ENCODE measurements at places on chromosomes 12 and 14.

DNA sequence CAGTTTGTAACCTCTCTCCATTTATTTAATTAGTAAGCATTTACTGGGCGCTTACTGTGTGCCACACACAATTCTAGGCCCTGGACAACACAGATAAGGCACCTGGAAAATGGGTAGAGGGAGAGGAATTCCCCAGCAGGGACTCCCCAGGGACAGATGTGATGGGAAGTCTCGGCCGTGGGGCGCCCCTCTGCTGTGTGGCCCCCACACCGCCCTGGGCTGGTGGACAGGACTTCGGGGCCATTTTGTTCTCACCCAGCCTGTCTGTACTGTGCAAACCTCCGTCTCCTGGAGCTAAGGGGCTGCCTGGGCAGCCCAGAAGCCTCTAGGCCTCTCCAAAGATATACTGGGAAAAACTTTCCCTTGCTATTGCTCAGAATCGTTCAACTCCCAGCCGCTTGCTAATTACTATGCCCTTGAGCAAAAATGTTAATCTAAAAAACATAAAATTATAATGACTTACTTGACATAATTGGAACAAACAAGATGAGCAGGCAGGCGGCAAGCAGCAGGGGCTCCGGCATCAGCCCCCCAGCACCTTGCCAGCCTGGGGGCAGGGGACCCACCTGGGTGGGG lies 64.4 kb upstream of the NCOR2 start:
- DNase-seq, result no peak

DNA sequence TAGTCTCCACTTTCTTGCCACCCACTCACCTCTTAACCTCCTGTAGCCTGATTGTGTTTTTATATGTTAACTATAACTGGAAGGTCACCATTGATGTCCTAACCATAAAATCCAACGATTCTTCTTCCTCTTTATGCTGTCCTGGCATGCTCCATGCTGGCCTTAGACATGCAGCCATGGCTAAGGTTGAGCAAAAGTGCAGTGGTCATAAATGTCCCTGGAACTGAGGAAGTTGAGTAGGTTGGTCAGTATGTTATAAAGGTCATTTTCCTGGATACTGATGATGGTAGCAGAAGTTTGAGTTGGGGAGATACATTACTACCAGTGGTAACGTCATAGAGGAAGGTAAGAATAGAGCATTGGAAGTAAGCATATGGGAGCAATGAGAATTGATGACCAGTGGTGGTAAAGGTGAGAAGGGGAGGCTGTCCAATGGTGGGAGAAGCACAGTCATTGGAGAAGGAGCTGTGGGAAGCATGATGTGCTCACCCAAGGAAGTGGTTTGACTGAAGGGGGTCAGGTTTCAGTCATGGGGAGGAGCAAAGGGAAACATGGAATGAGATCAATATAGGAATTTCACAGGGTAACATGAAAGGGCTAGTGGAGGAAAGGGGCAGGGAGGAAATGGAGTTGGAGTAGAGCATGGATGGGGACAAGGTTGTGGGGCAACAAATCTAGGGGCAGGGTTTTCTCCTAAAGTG lies 240.8 kb downstream of the DACT1 start:
- no peak for DNase-seq

- DNase-seq, result no peak
Observed at GRCh38 chr12:54197431-54197909, 8.7 kb upstream of the SMUG1 start.

DNA sequence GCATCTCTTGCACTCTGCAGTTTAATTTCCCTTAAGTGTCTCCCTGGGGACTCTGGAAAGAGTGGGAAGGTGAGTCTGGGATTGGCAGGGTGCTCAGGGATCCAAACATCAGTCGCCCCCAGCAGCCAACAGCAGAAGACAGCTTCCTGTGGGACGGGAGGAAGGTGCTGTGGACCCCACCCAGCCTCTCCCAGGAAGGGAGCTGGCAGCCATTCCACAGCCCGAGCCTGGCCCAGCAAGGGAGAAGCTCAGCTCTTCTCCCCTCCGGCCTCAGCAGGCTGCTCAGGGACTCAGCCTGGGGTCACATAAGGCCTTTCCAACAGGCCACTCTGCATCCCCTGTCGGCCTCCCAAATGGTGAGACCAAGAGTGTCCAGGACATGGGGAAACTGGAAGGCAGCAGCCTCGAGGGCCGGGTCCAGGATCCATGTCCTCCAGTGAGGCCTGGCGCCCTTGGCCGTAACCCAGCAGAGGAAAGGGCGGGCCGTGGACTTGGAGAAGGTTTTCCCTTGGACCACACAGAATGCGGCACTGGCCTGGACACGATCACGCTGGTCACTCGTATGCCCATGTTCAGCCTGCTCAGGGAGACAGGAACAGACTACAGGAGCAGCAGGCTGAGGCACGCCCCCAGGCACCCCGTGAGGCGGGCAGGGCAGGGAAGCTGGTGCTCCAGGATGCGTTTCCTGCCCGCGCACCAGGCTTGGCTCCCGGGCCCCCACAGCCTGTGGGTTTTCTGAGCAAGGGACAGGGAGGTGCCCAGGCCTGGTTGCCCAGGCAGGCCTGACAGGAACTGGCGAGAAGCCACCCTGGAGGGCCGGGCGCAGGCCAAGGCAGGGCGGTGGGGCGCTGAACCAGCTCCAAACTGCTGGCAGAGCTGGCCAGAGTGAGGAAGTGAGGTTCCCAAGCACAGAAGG lies 3.5 kb downstream of the XRCC3 start:
- DNase-seq, result no peak

DNA sequence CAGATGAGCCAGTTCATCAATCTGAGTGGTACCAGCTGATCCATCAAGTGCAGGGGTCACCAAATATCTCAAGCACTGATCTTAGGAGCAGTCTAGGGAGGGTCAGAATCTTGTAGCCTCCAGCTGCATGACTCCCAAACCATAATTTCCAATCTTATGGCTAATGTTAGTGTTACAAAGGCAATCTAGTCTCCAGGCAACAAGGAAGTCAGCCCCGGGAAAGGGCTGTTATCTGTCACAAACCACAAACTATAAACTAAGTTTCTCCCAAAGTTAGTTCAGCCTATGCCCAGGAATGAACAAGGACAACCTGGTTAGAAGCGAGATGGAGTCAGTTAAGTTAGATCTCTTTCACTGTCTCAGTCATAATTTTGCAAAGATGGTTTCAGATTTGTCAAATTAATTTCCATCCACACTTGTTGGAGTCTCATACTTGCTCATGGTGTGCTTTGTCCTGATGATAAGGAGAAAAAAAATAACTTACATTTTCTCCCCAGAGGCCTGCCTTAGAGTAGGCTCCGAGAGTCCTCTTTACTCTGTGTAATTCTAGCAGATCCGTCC lies 3.9 kb upstream of the ABHD4 start:
- no peak for DNase-seq

GRCh38 chr14:55097881-55098560 lies 31.0 kb upstream of the LGALS3 start:
- DNase-seq, result no peak

- no peak for DNase-seq
Observed at GRCh38 chr12:28539691-28540323, 349.6 kb downstream of the CCDC91 start.

DNA sequence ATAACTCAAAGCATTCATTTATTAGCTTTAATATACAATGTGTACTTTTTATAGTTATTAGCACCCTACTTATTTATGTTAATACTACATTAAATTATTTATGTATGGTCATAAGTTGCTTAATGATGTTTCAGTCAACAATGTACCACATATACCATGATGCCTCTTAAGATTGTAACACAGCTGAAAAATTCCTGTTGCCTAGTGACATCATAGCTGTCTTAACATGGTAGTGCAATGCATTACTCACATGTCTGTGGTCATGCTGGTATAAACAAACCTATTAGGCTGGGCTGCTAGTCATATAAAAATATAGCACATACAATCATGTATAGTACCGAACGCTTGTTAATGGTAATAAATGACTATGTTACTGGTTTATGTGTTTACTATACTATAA lies 120.4 kb downstream of the ANO6 start:
- no peak for DNase-seq

DNA sequence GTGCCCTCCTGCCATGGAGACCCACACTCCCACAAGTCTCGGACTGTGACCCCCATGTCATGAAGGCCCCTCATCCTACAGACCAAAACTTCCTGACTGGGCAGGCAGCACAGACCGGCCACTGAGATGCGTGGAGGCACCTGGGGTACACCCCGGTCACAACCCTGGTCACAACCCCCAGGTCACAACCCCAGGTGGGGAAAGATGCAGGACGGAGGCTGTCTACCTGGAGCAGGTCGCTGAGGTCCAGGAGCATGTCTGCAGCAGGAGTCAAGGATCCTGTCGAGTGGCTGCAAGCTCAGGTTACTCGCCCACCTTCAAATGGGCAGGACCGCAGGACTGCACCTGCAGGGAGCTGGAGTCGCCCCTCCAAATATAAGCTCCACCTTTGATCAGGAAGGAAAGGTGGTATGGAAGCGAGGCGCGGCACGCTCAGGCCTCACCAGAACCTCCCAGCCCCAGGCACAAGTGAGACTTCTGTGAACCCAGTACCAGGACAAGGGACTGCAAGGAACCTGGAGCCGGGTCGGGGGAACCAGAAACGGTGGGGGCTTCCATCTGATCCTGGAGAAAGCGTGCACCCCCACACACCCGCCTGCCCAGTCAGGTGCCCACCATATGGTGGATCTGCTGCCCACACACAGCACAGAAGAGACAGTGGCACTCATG lies 8.1 kb downstream of the BTBD6 start:
- no peak for DNase-seq

DNA sequence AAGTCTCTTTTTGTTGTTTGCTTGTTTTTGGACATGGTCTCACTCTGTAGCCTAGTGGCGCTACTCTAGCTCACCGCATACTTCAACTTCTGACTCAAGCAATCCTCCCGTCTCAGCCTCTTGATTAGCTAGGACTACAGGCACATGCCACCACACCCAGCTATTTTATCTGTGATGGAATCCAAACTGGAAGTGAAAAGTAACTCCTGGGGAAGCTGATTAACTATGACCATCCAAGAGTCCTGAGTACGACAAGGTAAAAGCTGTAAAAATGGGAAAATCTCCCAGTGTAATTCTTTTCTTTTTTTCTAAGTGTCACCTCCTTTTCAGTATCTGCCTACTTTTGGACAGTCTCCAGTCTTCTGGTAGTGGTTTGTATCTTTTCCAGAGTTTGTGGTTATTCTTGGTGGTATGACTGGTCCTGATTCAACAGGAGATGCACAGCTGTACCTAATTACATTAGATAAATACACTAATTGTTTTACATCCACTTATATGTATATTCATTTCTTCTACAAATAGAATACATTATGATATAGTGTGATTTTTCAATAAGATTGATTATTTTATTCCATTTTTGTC lies 97.8 kb downstream of the SLC6A15 start:
- DNase-seq, result no peak

DNA sequence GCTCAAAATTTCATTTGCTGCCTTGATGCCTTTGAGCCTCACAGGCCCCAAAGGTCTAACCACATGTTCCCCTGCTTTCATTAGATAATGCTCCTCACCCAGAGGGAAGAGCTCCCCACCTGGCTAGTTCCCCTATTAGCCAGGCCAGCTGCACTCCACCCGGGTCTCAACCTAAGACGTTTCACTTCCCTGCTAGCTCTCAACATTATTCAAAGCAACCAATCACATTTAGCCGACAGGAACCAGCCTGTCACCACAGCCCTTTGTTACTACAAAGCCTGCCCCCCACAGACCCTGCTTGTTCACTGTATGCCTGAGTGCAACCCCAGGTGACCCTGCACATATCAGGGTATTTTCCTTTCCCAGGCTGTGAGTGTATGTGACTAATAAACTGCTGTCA lies 78.6 kb downstream of the SLC15A5 start:
- no peak for DNase-seq

GRCh38 chr12:88419794-88420193 lies 160.5 kb downstream of the KITLG start:
- no peak for DNase-seq

DNA sequence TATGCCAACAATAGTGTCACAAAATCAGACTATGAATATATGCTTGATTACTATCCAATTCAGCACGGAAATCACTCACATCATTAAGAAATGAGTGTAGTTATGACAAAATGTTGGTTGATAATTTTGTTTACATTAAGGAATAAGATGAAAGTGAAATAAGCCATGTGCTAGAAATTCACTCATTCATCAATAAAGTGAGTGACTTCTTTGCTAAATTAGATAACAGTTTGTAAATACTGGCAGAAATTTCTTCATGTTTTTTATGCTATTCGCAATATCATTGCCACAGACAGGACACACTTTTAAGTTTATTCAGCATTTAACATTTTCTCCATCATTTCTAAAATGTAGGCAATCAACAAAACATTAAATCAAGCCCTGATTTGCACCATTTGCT lies 147.5 kb upstream of the FSCB start:
- DNase-seq, result no peak

DNA sequence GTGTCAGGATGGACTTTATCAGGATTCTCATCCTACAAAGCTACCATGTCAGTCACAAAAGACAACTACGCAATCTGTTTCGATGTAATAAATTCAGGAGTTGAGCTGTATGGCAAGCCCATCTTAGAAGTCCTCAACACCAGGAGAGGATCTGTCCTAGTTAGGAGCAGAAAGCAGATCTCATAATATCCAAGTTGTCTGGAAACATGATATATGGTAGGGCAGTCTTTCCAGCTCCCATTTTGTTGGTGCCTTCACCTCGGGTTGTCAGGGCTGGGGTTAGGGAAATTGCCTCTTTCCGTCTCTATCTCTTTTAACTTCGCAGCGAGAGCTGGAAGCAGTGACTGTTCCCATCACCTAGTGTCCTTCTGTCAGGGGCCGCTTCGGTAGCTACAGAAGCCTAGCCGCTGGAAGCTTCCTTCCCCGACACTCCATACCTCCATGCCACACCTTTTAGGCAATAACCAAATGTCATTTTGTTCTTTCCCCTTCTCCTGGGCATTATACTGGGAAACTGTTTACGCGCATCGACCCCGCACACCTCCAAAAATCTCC lies 1.4 kb downstream of the NIN start:
- DNase-seq, result peak; percentile 30

- DNase-seq, result no peak
Observed at GRCh38 chr12:49863946-49864797, 21.3 kb upstream of the BCDIN3D start.

GRCh38 chr12:121801595-121802484 lies 2.0 kb upstream of the SETD1B start:
- no peak for DNase-seq

DNA sequence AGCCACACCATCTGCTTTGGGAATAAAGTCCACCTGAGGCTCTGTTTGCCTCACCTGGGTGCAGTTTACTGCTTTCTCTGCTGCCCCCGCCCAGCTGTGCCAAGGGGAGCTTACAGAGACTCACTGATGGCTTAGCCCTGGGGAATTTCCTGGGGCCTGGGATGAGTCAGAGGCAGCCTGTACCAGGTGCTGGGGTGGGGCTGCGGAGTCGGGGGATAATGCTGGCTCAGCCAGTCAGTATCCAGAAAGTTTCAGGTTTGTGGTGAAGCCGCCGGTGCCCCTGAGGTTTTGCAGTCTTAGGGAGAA lies 22.3 kb downstream of the PLEKHG3 start:
- peak; percentile 77 for DNase-seq

- no peak for DNase-seq
Observed at GRCh38 chr12:3266638-3267037, 189.5 kb downstream of the TSPAN9 start.

GRCh38 chr14:95513291-95513690 lies 3.2 kb downstream of the SYNE3 start:
- no peak for DNase-seq

All from D341Med (cell line).